ENCODE measurements at places on chromosomes 2 and 18.
A peak's percentile ranks its signal among the peaks of the same experiment; 100 is the strongest.

- no peak for DNase-seq
Observed at GRCh38 chr2:29206941-29207340, 91.7 kb downstream of the CLIP4 start.

DNA sequence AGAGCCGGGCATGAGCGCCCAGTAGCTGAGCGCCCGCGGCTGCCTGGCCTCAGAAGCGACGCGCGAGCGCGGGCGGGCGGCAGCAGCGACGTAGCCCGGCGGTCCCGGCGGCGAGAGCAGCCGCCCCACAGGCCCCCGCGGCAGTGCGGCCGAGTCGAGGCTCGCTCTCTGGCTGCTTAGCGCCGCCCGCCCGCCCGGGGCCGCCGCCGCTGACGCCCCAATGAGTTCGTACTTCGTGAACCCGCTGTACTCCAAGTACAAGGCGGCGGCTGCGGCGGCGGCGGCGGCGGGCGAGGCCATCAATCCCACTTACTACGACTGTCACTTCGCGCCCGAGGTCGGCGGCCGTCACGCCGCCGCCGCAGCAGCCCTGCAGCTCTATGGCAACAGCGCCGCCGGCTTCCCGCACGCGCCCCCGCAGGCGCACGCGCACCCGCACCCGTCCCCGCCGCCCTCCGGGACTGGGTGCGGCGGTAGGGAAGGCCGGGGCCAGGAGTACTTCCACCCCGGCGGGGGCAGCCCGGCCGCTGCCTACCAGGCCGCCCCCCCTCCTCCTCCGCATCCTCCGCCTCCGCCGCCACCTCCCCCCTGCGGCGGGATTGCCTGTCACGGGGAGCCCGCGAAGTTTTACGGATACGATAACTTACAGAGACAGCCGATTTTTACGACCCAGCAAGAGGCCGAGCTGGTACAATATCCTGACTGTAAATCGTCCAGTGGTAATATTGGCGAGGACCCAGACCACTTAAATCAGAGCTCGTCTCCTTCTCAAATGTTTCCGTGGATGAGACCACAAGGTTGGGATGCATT lies 847 bp downstream of the HOXD8 start:
- peak; percentile 82 for DNase-seq

- no peak for DNase-seq
Observed at GRCh38 chr2:236113948-236114347, 54.2 kb downstream of the GBX2 start.

DNA sequence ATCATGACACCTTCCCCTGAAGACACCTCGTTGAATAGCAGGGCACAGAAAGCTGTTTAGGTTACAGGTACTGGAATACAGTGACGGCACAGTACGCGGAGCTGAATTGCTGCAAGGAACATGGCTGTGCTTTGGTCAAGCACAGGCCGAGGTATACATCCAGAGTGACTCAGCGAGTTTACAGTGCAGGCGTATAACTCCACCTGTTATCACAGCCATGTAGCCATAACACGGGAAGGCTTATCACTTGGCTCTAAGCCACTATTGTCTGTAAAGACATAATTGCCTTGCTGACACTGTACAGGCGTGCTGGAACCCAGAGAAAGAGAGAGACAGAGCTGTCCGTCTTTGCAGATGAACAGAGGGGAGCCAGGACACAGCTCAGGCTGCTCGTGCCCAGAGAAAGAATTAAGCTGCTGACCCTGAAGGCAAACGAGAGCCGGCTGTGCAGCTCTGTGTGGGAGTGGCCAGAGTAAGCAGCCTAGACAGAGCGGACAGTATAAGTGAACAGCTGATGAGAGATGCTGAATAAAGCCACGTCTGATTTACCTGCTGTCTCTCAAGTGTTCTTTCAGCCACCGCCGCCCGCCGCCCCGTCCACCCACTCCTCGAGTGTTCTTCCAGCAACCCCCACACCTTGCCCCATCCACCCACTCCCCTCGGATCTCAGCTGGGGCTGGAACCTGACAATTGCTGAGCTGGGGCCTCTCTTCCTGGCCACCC lies 87.3 kb upstream of the PPP1CB start:
- DNase-seq = no peak

GRCh38 chr2:208798698-208799097 lies 392.1 kb downstream of the PTH2R start:
- DNase-seq = no peak

- DNase-seq = no peak
Observed at GRCh38 chr2:31254237-31255203, 20.6 kb downstream of the EHD3 start.

DNA sequence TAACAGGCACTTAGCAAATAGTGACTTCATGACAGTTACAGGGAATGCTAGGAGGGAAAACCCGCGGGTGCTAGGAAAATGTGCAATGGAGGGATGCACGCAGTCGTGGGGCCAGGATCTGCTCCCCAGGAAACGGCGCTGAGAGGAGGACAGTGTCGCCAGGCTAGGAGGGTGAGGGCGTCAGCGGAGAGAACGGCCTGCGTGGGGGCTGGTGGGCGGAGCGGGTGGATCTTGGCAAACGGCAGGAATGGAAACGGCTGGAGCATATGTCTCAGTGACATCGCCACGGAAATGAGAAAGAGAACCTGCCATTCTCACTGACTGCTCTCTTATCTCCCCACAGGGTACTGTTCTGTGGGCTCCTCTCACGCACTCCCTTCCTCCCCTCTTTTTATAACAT lies 478.5 kb upstream of the ID2 start:
- no peak for DNase-seq

GRCh38 chr18:76750917-76751890 lies 71.2 kb upstream of the ZNF236 start:
- DNase-seq = no peak

- no peak for DNase-seq
Observed at GRCh38 chr2:172177581-172177980, 74.9 kb upstream of the DLX2 start.

DNA sequence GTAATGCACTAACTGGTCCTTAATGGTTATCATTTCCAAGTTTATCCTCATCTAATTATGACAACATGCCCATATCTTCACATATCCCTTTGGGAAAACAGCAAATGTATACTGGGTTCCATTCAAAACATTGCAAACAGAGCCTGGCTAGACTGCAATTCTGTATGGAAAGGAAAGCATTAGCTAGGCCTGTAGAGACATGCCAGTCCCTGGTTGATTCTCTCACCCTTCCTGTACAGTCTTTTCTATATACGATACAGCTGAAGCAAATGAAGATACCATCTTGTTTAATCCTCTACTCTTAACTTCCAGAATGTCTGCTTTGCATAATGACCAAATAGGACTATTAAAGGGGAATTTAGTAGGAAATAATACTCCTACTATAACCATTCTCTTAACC lies 294.4 kb upstream of the MC4R start:
- DNase-seq = no peak

DNA sequence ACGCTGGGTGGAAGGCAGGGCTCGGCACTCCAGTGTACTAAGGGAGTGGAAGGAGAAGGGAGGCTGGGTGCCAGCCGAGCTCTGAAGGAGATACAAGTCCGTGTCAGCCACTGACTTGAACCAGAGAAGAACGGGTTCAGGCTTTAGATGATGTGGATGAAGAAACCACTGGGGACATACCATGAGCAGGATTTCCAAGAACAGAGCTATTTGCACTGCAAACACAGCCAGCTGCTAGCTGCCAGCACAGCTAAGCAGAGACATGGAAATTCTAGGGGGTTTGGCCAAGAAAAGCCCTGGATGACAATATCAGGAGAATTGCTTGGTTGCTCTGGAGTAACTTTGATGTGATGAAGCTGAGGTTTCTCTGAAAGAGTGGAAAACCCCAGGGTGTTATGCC lies 5.2 kb downstream of the CD207 start:
- DNase-seq = no peak

DNA sequence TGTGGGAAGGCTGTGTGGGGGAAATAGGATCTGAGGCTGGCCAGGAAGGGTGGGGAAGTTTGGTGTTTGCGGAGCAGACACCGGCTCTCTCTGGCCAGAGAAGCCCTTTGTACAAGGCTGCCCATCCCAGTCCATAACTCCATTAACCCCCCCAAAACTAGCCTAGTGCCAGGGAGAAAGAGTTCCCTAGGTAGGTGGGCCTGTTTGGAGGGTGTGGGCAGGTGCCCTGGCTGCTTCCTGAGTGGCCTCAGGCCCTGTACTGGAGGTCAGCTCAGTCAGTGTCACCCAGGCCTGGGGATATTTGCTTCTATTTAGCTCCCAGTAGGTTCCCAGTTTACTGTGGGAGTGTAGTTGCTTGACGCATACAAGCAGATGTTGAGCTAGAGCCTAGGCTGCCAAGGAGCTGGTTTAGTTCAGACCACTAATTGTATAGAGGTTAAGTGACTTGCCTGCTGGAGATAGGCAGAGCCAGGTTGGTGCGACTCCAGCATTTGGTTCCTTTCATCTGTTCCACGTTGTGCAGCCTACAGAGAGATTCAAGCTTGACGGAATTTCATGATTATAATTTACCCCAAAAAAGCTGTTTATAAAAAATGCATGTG lies 2.9 kb upstream of the GREB1 start:
- DNase-seq = no peak
